Effector CD8-positive, alpha-beta T cell (primary cell): ENCODE measurements at places on chromosomes 3 and 15.

GRCh38 chr3:113271594-113272384, 60.4 kb downstream of the BOC start:
- DNase-seq = no peak

DNA sequence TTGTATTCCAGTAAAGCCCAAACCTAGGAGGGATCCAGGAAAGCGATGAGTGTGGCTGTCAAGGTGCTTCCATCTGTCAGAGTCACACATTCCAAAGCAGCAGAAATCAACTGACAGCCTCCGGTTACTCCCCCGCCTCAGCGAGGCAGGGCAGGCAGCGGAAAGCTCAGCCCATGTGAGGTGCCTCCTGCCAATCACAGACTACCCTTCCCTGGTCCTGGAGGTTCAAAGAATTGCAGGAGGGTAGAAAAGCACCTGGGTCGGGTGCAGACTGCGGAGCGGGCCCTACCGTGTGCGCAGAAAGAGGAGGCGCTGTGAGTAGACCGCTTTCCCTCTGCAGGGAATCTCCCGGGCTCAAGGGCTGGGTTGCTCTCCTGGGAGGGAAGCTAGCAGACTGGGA, at the start of gene UPK1B:
TSS of gene UPK1B (plus strand) at position 274 of the 400 bp plus-strand sequence. CDS start 13,144 bp downstream, outside the sequence.
- no peak for DNase-seq

DNA sequence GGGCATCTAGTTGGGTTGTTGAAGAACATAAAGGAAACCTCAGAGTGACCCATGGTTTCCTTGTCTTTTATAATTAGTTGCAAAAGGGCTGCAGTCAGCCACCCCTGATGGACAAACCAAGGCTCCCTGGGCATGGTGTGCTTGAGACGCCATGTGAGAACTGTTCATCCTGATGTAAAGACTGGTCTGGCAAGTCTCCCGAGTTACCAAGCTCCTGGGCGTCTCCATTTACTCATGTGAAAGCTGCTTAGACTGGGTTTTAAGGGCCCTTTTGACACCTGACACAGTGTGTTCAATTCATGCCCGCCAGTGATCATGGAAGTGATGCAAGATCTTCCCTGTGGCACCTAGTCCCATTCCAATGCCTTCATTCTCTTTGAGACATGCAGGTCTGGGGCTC, 49.4 kb downstream of the GRK7 start:
- DNase-seq = no peak

- DNase-seq = no peak
Observed at GRCh38 chr3:73511571-73512525, 112.9 kb downstream of the PDZRN3 start.

DNA sequence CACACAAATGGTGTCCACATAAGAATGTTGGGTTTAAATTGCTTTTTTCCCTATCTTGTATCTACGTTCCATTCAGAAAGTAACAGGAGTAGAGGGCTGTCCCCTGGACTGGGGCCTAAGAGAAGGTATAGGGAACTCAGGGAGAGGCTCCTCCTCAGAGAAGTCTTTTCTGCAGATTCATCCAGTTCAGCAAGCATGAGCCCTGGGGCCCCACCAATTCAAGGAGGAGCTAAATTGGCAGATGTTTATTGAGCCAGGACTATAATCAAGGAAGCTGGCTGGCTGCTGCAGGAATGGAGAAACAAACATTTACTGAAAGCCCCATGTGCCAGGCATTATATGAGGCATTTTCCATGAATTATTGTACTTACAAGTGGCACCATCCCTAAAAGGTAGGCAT, 22.1 kb upstream of the LARS2 start:
- DNase-seq = no peak

- no peak for DNase-seq
Observed at GRCh38 chr3:25781145-25781757, 2.0 kb downstream of the NGLY1 start.

DNA sequence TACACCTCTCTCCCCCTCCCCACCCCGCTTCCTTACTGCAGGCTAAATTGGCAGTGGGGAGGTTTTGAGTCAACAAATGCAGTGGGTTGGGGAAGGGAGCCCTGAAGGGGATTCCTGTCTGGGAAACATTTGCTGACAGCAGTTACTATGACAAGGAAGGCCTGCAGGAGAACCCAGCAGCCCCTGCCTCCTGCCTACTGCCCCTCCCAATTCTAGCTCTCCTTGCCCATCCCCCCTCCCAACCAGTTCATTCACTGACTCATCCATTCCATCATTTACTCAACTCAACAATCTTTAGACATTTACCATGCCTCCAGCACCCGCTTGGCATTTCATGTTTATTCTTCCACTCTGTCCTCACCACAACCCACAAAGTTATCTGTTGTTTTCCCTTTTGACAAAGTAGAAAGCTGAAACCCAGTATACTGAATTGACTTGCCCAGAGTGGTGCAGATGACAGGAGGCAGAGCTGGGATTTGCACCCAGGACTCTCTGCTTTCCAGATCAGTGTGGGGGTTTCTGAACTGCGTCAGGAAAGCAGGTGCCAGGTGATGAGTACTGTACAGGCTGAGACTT, 75.0 kb downstream of the MAGEF1 start:
- DNase-seq = no peak

DNA sequence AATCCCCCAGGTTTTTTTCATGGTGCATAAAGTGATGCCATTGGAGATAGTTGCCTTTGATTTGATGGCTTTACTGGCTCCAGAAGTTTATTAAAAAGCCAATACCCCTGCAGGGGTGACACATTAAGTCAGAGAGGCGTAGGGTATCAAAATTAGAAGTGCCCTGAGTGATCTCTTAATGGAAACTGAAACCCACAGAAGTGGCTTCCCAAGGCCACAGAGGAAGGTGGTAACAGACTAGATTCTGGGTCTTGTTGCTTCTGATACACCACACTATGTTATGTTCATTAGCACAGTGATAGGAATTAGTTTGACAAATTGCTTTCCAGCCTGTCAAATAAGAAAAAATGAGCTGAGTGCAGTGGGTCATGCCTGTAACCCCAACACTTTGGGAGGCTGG, 112.3 kb downstream of the IQCH start:
- DNase-seq = no peak

- DNase-seq = no peak
Observed at GRCh38 chr15:57319226-57319918, 56.9 kb upstream of the CGNL1 start.

DNA sequence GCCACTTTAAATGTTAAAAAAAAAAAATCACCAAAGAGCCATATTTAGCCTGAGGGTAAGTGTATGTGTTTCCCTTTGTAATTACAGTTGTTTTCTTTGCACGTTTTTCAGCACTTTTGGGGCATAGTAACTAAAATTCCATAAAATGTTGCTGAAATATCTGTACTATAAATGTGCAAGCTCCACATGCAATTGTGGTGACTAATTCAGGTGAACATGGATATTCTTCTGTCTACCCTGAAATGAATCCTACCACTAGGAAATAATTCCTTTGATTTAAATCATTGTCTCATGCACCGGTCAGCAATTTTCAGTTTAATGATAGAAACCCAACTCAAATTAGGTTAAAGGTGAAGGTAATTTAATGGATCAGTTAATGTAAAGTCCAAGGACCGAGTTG, 13.1 kb upstream of the TFG start:
- DNase-seq = no peak

- DNase-seq = no peak
Observed at GRCh38 chr3:43331381-43331780, 45.0 kb downstream of the SNRK start.

DNA sequence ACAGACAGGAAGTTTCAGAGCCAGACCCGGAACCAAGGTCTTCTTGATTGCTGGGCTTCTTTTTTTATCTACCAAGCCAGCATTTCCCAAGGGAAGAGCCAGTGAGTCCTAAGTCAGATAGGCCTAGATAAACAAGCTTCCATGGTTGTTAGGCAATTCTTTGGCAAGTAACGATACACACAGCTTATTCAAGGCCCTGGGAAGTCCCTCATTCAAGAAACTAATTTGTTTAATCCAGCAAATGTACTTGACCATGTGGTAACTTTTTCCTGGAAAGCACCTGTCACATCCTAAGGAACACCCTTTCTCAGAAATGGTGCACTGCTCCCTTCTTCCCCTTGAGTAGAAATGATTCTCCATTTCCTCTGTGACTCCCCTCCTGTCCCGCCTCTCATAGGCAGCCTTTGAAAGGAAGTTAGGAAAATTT, 209.9 kb downstream of the ITPR1 start:
- DNase-seq = no peak

GRCh38 chr15:63395730-63396151, 14.1 kb upstream of the CA12 start:
- no peak for DNase-seq

GRCh38 chr15:76942331-76942730, 10.8 kb downstream of the RCN2 start:
- no peak for DNase-seq

DNA sequence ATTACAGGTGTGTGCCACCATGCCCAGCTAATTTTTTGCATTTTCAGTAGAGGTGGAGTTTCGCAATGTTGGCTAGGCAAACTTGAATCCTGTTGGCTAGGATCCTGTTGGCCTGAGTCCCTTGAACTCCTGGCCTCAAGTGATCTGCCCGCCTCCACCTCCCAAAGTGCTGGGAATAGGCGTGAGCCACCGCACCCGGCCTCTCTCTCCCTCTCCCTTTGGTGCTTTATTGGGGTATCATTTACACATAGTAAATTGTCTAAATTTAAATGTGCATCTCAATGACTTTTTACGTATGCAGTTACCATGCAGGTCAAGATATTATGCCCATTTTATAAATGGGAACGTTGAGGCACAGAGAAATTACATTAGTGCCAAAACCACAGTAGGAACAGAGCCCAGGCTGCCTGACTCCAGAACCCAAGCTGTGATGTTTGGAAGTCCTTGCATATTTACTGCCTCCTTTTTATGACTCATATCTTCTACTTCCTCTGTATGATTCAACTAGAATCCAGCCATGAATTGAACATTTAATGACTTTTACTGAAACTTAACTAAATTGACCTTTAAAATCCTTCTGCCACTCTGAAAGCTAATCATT, 34.0 kb upstream of the RPP14 start:
- no peak for DNase-seq

DNA sequence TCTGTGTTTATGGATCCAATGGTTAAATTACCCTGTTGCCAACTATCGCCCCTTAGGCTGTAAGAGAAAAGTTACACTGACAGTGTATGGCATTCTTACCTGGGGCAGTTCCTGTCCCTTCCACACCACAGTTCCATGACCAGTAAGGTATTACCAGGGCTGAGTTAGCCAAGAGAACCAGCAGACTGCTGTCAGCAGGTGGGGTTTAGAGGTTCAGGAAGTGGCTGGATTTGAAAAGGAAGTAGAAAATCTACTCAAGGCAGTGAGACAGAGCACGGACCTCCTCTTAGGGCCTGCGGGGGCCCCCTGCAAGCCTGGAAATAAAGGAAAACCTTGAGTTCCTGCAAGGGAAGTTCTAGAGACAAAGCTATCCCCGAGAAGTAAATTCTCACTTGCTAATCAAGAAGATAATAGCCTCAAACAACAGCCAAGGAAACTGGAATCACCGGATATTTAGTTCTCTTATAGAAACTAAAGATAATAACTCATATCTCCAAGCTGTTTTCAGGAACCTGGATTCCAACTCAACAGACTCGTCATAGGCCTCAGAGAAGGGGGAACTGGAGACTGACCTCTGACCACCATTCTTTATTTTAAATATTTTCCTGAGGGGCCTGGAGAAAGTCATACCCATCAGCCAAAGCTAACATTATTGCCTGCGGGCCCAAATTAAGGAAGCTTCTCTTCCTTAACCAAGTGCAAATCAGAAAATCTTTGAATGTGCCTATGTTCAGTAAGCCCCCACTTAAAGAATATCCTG, 161.7 kb downstream of the ANXA2 start:
- no peak for DNase-seq

- DNase-seq = no peak
Observed at GRCh38 chr15:56628893-56629532, 104.3 kb downstream of the ZNF280D start.

DNA sequence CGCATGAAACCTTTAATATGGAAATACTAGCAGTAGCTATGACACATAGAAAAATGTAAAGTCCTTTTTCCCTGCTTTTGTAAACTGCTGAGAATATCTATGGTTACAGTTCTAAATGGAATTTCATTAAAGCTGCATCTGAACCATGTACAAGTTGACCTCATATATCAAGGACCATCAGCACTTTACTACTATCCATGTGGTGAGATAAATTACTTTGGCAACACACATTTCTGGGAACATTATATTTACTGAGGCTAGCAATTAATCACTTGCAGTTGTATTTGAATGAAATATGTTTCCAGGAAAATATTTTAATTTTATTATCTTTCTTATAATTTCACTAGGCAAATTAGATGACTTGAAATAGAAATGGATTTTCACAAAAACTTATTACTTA, 545.5 kb downstream of the NAALADL2 start:
- no peak for DNase-seq

DNA sequence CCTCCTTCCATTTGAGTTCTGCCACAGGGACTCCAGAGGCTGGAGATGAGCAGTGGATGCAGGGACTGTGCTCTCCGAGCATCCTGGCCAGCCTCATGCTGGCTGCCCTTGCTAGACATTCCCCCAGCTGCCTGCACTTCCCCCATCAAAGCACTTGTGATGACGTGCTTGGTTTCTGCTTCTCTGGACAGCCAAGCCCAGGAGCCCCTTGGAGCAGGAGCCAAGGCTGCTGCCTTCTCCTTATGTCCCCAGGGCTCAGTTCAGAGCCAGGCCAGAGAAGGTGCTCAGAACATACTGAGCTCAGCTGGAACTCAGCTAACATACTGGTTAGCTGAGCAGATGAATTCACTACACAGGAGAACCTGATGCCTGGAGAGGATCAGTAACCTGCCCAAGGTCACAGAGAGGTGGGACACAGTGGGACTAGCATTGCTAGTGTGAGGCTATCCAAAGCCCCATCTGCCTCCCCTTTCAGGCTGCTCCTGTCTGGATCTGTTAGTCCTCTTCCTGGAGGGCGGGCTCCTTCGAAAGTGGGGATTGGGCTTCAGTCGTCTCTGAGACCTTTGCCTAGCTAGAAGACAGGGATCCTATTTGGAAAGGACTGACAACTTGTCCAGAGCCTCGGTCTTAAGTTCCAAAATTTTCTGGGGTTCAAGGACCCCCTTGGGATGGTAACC, 4.3 kb downstream of the PCBP4 start:
- no peak for DNase-seq

GRCh38 chr15:39622660-39623516, 42.0 kb downstream of the THBS1 start:
- DNase-seq = no peak

DNA sequence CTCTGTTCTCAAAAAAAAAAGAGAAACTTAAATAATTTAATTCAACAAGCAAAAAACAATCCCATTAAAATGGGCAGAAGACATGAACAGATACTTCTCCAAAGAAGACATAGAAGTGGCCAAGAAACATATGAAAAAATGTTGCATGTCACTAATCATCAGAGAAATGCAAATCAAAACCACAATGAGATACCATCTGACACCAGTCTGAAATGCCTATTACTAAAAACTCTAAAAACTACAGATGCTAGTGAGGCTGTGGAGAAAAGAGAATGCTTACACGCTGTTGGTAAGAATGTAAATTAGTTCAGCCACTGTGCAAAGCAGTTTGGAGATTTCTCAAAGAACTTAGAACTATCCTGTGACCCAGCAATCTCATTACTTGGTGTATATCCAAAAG, 382.9 kb downstream of the OTOL1 start:
- no peak for DNase-seq
